ENCODE measurements at places on chromosomes 5 and 9. TPM values are rescaled to one million over a fixed set of nuclear protein-coding genes. Genes with fewer than 3 reads are reported as not detected.

GRCh38 chr5:72991394-72991793 lies 35.6 kb downstream of the FCHO2 start:
- H3K27ac ChIP-seq: no peak overlapping the region
- no peak for DNase-seq
- H3K27me3 ChIP-seq: peaks cover 3% of the 10 kb centered on the region
- no peaks in the 10 kb centered on the region for H3K4me1 ChIP-seq

Gene PCDHB3
- not detected for total RNA-seq

DNA sequence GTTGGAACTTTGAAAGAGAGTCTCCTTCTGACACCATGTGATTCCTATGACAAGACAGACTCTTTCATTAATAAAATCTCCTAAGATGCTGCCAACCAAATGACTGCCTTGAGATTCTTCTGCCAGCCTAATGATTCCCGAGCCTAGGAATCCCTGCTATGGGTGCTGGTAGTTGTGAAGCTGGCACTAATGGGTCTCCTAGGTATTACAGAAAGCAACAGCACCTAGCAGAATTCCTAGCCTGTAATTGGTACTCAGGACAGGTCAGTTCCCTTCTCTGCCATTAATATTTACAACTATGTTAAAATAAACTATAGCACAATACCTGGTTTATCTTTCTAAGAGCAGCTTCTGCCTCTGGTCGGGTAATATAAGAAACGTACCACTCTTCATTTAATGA lies 19.3 kb downstream of the C5orf58 start:
- H3K4me3 ChIP-seq: no peak overlapping the region
- H3K36me3 ChIP-seq: peaks cover 98% of the 10 kb centered on the region
- H3K4me1 ChIP-seq: peaks cover 21% of the 10 kb centered on the region
- H3K27me3 ChIP-seq: no peaks in the 10 kb centered on the region
- H3K27ac ChIP-seq: no peak overlapping the region

Gene SLC25A2
- total RNA-seq: 0.49 TPM

GRCh38 chr5:53368516-53368915 lies 111.9 kb upstream of the FST start:
- DNase-seq: no peak
- H3K4me1 ChIP-seq: no peaks in the 10 kb centered on the region
- no peak overlapping the region for H3K4me3 ChIP-seq
- no peaks in the 10 kb centered on the region for H3K36me3 ChIP-seq

DNA sequence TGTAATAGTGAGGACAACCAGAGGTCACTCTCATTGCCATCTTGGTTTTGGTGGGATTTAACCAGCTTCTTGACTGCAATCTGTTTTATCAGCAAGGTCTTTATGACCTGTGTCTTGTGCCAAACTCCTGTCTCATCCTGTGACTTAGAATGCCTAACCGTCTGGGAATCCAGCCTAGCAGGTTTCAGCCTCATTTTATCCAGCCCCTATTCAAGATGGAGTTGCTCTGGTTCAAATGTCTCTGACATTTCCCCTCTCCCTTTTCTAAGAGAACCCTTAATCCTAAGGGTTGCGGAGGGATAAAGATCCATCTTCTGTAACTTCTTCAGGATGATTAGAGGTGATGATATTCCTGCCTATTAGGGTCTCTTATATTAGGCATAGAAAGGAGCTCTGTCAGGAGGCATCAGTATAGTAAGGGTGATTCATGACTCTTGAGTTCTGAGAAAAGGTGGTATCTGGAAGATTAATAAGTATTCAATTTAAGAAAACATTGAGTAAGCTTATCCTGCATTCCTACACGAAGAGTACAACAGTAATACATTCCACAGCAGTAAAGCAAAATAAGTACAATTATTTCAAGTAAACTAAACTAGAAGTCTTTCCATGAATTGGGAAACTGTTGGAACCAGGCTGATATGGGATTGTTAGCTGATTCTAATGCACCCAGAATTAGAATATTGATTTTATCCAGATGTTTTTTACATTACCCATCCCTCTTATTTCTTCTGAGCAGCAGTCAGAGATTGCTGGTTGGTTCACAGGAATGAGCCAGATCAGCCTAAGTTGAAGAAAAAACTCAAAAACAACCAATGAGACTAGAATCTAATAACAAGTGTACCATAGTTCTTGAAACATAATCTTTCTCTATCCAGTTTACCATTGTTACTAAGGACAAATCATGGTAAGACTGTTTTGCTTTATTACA lies 39.9 kb downstream of the SHC3 start:
- H3K27ac ChIP-seq: no peak overlapping the region
- H3K36me3 ChIP-seq: no peaks in the 10 kb centered on the region
- no peak overlapping the region for H3K4me3 ChIP-seq
- H3K4me1 ChIP-seq: no peaks in the 10 kb centered on the region
- no peaks in the 10 kb centered on the region for H3K27me3 ChIP-seq
